Mesenteric fat pad (tissue), 1 donor: ENCODE measurements at places on chromosomes 4 and X.

GRCh38 chrX:107978707-107979307 is 3.4 kb downstream of the TEX13B start:
- DNase-seq, result no peak

DNA sequence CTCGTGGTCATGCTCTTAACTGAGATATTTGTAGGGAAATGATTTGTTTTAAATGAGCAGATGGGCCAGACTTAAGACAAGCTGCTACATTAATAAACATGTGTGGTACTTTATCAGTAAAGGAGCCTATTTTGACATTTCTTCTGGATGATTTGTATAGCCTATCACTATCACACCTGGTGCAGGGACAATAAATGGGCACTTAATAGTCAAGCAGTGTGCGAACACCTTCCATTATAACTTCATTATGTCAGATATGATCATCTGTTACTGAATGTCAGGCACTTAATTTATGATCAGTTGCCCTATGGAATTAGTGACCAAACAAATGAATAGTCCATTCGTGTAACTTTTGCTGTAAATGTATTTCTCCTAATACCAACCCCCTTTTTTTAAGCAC is 628.8 kb downstream of the ADGRL3 start:
- DNase-seq, result no peak

GRCh38 chrX:9701790-9702189 is 63.9 kb downstream of the GPR143 start:
- DNase-seq, result no peak

GRCh38 chr4:58603951-58604350 is 1493.8 kb upstream of the IGFBP7 start:
- DNase-seq, result no peak

DNA sequence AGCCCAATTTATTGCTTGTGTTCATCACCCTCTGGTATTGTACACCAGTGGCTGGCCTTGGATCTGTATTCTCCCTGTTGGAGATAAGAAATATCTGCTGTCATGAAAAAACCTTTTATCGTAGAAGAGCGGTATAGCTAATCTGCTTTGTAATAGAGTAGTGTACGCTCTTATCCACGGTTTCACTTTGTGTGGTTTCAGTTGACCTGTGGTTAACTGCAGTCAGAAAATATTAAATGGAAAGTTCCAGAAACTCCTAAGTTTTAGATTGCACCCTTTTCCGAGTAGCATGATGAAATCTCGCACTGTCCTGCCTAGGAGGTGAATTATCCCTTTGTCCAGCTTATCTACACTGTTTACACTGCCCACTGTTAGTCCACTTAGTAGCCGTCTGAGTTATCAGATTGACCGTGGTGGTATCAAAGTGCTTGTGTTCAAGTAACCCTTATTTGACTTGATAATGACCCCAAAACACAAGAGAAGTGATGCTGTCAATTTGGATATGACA is 42.4 kb downstream of the KDM6A start:
- no peak for DNase-seq

DNA sequence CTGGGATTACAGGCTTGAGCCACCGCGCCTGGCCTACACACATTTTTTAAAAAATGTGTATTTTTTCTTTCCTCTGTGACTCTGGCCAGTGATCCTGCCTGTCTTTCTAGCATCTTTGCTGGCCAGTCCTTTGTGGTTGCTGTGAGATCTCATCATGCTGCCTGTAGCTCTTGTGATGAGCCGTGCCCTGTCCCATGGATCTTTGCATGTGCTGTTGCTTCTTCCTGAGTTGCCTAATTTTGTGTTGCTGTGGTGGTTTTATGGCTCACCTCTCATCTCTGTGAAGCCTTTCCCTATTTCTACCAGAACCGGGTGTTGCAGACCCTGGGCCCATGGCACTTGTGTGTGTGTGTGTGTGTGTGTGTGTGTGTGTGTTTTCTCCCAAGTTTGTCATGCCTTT is 8.3 kb downstream of the NSD2 start:
- DNase-seq, result no peak

DNA sequence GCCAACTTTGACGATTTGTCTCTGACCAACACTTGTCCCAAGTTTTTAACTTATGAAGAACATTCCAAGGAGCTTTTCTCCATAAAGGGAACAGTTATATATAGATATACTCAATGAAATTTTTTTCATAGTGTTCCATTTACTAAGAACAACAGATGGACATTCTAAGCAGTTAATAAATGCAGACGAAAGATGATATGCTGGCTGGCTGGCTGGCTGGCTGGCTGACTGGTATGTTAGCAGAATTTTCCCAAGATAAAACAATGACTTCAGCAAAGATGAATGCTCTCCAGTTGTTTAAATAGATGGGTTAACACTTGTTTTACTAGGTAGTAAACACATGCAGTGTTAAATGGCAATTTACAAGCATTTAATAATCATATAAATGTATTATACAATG is 62.2 kb downstream of the SPANXN3 start:
- DNase-seq, result no peak

- DNase-seq, result no peak
These were observed 30.9 kb downstream of the PTCHD1 start for GRCh38 chrX:23365541-23365940.

- DNase-seq, result no peak
These were observed 12.8 kb downstream of the ZFP42 start for GRCh38 chr4:188008377-188008776.

DNA sequence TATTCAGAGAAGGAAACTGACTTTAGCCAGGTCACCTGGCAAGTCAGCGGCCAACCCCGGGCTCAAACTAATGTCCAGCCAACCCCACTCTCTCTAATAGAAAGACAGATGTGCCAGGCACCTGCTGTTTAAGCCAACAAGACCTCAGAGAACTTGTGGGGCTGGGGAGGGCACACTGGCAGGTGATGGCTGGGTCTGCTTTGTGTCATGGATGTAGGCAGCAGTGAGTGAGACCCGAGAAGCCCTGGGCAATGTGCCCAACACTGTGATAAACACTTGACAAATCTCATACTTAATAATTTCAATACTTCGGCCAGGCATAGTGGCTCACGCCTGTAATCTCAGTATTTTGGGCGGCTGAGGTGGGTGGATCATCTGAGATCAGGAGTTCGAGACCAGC is 9.0 kb upstream of the CD99L2 start:
- DNase-seq, result no peak

DNA sequence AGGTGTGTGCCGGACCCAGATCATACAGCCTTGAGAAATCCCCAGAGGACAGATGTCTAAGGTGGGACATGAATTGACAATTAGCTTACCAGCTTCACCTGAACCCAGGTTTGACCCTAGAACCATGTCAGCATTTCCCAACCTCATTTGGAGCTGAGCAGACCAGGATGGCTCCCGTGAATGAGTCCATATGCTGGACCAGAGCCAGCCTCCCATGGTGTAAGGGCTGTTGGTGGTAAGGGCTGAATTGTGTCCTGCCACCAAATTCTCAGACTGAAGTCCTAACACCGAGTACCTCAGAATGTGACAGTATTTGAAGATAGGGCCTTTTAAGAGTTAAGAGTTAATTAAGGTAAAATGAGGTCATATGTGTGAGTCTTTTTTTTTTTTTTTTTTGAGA is 88.3 kb downstream of the SLC34A2 start:
- no peak for DNase-seq

- no peak for DNase-seq
These were observed 38.7 kb upstream of the DCLK2 start for GRCh38 chr4:150039274-150040127.

- DNase-seq, result no peak
These were observed 50.7 kb upstream of the NOCT start for GRCh38 chr4:138964716-138965426.

DNA sequence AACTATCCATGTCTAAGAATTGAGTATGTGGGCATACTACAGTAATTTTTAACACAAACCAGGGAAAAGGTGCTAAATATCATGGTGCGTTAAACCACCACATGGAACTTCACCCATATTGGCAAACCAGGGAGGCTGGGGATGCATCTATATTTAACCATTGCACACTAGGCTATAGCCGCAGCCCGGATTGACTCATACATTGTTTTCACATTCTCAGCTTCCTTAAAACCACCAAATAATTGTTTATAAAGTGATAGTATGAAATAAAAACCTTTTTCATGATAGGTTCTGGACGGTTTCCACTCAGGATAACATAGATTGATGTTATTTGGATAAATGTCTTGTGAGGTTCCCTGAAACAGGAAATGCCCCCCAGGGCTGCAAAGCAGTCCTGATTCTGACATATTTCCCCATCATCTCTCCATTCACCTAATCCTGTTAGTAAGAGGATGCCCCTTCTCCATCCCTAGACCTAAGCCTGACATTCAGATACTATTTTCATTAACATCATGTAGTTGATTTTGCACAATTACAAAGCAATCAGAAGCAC is 7.9 kb downstream of the COL25A1 start:
- no peak for DNase-seq

- DNase-seq, result no peak
These were observed 71.4 kb downstream of the GATB start for GRCh38 chr4:151689211-151689991.

DNA sequence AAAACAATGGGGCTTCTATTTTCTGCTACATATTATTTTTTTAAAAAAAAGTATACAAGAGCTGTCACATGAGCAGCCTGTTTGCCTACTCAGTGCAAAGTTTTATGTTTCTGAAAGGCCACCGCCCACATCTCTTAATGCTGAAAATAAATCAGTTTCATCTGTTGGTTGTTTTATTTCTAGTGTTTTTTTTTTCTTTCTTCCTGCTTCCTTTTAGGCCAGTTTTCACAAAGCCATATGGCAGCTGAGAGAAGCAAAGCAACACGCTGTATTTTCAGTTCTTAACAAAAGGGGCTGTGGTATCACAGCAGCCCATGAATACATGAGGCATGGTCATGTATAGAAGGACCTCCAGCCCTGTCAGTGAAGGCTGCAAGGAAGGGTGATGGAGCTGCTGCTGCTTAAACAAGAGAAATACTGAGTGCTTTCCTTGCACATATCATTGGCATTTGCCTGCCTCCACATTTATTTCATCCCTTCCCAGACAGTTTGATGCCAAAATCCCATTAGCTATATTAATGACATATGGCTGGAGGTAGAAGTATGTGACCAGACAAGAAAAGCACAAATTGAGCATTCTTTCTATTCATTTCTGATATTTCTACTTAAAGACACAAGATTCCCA is 172.5 kb downstream of the PCDH18 start:
- DNase-seq, result no peak

DNA sequence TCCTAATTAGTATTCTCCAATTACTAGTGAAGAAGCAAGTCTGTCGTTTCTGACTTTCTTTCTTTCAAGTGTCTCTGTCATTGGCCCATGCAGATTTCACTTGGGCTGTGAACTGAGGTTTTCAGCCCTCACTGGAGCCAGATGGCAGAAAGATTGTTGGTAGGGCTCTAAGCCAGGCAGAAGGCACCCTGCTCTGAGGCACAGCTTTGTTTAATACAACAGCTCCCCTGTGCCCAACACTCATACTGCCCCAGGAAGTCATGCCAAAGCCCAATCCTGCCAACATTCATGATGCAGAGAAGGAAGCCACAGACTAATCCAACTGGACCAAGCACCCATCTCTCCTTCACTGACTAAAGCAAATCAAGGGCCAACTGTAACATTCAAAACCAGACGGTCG is 117.1 kb upstream of the FRG1 start:
- no peak for DNase-seq

DNA sequence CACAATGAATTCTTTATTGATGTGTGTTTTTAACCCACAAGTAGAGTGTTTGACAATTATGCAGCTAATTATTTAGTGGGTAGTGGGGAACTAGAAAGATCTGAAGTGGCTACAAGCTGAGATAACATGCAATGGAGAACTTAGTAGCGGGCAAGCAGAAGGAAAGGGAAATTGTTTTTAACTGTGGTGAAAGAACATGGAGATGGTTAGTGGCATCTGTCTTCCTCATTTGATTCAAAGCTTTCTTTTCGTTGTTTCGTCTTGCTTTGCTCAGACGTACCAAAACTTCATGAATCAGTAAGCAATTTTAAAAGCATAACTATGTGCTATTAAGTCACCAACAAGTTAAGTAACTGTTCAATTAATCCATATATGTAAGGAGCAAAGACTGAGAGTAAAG is 169.9 kb downstream of the BANK1 start:
- no peak for DNase-seq

- no peak for DNase-seq
These were observed 70.4 kb downstream of the LDB2 start for GRCh38 chr4:16827794-16828724.

- DNase-seq, result no peak
These were observed 609.9 kb upstream of the CPEB2 start for GRCh38 chr4:14392378-14392777.

GRCh38 chr4:122479935-122480416 is 23.5 kb upstream of the IL2 start:
- no peak for DNase-seq

DNA sequence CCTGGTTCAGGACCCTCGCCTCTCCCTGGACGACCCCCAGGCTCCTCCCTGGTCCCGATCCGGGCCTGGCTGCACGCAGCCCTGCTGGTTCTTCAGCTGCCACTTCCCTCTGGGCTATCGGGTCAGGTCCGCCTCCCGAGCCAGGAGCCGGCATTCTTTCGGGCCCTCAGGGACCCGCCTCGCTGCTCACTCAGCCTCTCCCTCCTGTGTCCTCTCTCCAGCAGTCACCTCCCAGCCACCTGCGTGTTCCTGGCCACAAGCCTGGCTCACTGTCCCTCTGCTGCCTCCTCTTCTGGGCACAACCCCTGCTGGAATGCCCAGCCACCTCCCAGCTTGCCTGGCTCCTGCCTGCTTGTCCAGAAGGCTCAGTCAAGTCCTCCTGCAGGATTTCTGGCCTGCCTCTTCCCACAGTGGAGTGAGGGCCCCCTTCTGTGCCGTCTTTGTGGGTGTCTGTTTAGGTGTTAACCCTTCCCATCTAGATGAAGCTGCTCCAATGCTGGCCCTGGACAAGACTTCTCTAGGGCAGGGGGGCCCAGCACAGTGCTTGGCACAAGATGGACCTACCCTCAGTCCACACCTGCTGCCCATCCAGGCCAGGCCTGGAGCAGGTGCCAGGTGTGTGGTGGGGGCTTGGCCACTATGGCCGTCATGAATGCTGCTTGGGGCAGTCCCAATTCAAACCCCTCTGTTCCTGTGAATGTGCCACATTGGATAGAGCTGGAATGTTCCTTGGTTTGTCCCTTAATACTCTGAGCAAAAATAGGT is 2.2 kb downstream of the WFS1 start:
- no peak for DNase-seq

GRCh38 chrX:47446431-47446830 is 36.6 kb downstream of the ZNF41 start:
- DNase-seq, result no peak

GRCh38 chr4:87108142-87108546 is 112.3 kb downstream of the KLHL8 start:
- no peak for DNase-seq

GRCh38 chrX:11704725-11705495 is 39.2 kb upstream of the ARHGAP6 start:
- no peak for DNase-seq

DNA sequence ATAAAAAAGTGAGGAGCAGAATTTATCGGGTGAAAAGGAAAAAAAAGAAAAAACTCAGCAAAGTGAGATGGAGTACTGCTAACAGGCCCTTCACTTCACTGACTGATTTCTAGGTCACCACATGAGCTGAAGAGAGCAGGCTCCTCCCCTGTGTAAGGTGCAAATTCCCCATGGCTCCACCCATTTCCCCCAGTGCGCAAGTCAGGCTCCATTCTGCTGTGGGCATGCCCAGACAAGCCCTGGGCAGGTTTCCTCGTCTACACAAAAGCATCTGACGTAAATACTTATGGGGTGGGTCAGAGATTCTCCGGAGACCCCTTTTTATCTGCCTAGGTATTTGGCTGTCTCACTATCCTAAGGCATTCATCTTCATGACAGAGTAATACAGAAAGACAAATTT is 157.9 kb downstream of the MAGEB5 start:
- DNase-seq, result no peak
